ENCODE measurements at places on chromosomes 3 and 15.

DNA sequence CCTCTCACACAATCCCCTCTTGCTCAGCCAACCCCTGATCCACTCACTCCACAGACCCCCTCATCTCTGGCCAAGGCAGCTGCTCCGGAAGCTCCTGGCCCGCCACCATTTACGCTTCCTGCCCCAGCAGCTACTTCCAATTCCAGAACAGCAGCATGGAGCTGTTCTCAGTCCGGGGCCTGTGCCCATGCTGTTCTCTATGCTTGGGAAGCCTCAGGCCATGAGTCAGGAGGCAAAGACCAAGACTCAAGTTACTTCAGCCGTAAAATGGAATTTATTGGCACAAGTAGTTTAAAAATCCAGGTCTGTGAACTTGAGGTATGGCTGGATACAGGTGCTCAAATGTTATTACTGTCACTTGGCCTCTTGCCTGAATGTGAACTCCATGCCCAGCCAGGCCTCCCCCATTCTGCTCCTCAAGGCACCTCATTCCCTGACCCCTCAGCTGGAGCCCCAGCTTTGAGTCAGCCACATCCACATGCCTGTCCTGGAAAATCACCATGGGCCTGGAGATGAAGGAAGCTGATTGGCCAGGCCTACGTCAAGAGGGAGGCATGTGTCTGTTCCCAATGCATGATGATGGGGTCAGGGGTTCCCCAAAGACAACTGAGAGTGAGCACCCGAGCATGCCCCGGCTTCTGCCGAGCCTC lies 31.4 kb upstream of the CACNA2D2 start:
- no peak for DNase-seq

GRCh38 chr3:83601704-83602103 lies 1357.1 kb upstream of the CADM2 start:
- no peak for DNase-seq

DNA sequence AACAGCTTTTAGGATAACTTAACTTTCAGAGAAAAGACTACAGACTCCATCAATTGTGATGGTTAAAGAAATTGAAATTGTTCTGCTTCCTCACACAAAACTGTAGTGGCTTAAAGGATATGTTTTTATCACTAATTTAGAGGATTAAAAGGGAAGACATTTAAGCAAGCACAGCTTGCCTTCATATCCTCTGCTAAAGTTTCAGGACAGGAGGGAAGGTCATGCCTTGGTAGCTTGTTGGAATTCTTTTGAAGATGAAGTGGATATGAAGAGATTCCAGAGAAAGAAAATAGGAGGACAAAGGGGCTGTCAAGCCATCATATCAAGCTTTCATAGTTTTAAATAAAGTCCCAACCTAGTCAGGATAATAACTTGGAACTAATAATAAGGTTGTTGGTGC lies 33.1 kb downstream of the CCDC80 start:
- DNase-seq: no peak

GRCh38 chr3:23991683-23992628 lies 46.9 kb downstream of the NR1D2 start:
- DNase-seq: no peak

DNA sequence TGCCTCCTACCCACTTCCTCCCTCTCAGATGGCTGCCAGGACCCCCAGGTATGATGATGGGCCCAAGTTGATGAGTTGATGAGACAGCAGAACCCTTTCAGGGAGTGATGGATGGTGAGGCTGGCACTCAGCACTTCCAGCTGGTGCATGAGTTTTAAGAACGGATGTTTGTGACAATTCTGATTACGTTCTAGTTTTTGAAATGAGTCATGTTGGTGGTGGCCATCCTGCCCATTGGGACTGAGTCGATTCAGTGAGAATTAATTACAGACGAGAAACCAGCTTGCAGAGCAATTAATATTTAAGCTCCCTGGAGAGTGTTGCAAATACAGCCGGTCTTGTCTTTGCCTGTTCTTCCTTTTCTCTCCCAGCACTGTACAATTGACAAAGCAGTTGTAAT lies 56.9 kb upstream of the NR2C2 start:
- DNase-seq: no peak

DNA sequence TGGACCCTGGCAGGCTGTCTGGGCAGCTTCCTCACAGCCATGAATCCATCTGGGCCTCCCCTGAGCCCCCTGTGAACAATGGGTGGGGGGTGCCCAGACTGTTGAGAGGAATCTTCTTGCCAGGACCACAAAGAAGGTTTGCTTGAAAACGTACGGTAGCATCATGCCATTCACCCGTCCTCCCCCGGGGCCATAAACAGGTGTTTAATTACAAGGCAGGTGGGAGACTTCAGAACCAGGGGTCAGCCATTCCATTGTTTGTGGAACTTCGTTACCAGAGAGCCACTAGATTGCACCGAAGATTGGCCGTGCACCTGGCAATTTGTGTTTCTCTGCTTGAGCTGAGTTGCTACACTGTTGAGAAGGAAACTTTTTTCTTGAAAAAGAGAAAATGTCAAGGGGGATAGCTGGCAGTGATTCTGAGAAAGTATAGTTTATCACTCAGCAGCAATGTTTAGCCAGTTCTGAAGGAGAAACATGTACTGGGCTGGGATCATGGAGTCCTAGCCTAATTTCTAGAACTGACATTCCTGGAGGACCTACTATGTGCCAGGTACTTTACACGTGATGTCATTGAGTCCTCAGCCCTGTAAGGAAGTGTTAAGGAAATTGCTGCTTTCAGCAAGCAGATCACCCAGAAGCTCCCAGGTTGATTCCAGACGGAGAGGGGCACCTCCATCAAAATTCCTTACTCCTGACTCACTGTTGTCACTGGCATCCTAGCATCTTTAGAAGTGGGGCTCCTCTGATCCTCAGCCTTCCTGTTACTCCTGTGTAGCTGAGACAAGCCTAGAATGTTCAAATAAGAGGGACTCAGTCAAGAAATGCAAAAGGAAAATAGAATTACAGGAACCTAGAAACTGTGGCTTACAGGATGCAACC lies 103.8 kb upstream of the UBE2E1 start:
- no peak for DNase-seq

DNA sequence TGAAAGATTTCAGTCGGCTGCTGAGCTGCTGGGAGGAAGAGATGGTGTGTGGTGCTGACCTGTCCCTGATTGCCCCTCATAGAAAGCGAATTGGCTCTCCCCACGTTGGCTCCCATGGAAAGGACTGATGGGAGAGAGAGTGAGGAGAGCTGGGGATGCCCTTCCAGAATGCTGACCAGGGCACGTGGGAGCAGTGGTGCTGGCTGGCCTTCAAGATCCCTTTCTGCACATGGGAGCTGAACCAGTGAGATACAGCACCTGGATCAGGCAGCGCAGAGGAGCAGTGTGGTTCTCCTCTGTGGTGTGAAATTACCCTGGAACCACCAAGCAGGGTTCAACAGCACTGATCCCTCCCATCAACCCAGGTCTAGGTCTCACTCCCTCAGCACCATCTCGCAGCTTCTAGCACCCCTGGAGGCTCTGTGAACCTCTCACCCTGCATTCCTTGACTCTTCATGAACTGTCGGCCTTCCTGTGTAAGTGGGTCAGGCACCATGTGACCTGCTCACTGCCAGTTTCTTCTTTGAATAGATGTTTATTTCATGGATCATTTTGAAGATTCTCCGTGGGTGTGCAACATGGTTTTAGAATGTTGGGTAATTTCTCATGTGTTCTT lies 55.7 kb downstream of the CACNA1D start:
- no peak for DNase-seq

DNA sequence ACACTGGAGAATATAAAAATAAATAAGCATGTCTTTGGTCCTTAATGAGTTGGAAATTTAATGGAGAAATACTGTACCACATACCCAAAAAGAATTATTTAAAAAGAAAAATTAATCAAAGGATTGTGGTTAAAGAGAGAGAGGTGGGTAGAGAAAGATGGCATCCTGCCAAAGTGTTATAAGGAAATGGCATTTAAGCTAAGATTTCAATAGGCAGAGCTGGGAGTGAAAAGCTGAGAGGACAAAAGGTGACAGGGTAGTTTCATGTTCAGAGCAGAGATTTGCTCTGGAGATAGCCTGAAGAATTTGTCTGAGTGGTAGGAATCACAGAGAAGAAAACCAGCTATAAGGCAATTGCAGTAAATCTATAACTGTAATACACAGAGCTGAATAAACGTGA lies 181.0 kb downstream of the SI start:
- DNase-seq: no peak

GRCh38 chr3:50665081-50665840 lies 9.5 kb upstream of the DOCK3 start:
- DNase-seq: no peak

GRCh38 chr3:15659254-15659975 lies 57.9 kb downstream of the BTD start:
- DNase-seq: no peak

- DNase-seq: no peak
Measured at GRCh38 chr3:125052624-125053303, 3.0 kb downstream of the HEG1 start.

Data from natural killer cell treated with Interleukin-12 subunit alpha and Interleukin-12 subunit beta and Interleukin-15 and Interleukin-18, amount 100 ng/mL, for 72 hours (primary cell).